IPS-NIHi11 (cell line): ENCODE measurements at places on chromosomes 5 and 9.

DNA sequence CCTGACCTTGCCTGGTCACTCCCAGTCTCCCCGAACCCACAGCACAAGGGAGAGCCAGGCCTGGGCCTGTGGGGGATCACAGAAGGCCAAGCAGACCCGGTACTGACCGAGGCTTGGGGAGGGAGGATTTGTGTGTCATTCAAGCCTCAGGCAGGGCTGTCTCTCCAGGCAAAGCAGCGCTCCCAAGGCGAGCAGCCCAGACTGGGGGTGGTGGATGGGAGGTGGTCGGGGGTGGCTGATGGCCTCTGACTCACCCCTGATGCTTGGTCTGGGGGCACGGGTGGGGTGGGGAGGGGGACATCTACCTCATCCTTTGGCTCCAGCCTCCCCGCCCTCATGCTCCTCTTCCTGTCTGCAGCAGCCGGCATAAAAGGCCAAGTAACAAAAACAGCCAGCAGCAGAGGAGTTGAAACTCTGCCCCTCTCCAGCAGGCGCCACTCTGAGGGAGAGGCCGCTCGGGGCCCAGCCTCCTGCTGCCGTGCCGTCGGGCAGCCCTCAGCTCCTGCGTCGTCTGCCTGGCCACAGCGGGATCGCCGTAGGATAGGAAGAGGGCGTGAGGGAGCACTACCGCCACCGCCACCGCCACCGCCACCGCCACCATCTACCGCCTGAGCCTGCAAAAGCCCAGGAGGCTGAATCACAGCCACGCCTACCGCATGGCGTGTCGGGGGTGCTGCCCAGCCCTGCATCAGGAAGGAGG lies 166.0 kb downstream of the OLFM1 start:
- peak; percentile 77 for DNase-seq

DNA sequence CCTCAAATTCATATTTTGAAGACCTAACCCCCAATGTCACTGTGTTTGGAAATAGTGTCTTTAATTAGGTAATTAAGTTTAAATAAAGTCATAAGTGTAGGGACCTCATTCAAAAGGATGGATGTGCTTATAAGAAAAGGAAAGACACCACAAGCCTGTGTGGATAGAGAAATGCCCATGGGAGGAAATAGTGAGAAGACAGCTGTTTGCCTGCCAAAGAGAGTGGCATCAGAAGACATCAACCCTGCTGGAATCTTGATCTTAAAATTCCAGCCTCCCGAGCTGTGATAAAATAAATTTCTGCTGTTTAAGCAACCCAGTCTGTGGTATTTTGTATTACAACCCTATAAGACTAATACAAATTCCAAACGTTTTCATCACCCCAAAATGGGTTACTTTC lies 1867.9 kb upstream of the NUDT12 start:
- DNase-seq = no peak

DNA sequence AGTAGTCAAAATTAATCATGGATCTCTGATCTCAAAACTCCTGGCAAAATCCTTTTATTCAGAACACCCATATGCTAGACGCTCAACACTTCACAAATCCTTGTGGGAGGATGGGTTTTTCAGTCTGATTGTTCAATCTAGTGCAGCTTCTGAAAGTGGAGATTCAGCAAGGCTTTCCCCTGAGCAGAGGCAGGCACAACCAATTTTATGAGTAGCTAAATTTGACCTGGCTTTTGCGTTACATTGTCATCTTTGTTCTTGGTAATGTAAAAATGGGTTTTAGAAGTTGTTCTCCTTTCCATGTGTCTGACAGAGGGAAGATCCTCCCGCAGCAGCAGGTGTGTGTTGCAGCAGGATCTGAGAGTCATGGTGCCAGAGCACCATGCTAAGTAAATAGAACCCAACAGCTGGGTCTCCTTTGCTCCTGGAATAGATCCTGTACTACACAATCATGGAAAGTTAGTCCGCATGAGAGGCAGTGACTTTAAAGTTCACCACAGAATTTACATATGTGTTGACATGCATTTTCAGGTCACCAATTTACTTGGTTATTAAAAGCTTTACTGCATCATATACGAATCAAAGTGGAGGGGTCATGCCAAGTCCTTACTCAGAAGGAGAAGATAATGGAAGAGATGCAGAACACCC lies 70.1 kb upstream of the MEF2C start:
- DNase-seq = no peak

DNA sequence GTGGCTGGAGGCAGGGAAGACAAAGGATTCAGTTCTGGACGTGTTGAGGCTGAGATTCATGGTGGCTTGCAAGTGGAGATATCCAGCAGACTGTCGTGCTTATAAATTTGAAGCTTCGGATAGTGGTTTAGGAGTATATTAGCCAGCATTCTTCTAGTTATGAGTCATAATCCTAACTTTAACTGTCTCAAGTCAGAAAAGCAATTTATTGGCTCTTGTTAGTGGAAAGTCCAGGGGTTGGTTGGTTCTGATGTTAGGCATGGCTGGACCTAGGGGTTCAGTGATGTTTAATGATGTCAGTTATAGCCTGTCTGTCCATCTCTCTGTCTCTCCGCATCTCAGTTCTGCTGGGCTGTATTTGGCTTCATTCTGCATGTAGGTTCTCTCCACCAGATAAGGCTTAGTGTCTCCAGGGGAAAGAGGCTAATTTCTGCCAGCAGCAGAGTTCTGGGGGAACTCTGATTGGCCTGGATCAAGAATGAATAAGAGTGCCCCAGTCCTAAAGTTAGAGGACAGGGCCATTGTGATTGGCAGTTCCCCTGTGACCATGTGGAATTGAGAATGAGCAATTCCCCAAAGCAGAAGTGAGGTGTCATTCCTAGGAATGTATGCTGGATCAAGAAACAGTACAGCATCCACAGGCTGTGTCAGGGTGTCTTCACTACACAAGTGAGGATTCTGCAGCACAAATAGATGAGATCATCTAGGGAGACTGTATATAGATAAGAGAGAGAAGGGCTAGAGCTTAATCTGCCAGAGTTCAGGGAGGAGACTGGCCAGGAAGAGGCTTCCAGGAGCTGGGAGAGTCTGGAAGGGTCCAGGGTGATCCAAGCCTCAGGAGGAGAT lies 72.9 kb upstream of the SHB start:
- no peak for DNase-seq

- no peak for DNase-seq
Measured at GRCh38 chr5:119019949-119020348, 31.6 kb upstream of the DTWD2 start.

- DNase-seq = no peak
Measured at GRCh38 chr5:5588887-5589826, 166.7 kb downstream of the ICE1 start.

DNA sequence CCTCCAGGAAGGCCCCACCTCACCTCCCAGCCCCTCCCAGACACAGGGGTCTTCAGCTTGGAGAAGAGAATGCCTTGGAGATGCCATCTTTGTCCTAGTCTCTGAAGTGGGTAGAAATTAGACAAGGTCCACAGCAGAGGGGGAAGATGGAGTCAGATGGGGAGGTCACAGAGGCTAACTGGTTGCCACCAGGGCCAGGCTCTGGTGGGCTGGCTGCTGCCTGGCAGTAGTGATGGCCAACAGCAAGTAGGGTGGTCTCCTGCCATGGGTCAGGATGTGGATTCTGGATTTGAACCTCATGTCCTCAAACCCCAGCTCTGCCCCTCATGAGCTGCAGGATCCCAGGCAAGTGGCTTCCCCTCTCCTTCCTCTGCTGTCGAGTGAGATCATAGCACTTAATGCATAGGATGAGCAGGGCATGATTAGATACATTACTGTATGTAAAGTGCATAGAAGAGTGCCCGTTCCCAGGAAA lies 38.7 kb upstream of the NEK6 start:
- no peak for DNase-seq

DNA sequence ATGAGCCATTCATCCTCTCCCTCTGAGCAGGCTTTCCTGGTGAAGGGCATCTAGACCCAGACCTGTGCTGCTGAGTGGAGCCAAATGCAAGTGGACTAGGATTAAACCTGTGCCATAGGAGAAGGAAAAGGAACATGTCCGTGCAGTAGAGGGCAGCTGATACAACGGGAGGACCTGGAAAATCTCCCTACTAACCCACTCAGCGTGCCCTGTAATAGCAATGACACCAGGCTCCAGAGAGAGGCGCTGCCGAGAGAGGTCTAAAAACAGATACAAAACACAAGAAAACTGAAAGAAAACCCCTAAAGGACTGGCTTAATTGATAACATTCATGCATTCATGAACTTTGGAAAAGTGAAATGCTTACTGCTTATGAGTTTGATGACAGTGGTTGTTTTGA lies 60.8 kb downstream of the PFDN1 start:
- no peak for DNase-seq

DNA sequence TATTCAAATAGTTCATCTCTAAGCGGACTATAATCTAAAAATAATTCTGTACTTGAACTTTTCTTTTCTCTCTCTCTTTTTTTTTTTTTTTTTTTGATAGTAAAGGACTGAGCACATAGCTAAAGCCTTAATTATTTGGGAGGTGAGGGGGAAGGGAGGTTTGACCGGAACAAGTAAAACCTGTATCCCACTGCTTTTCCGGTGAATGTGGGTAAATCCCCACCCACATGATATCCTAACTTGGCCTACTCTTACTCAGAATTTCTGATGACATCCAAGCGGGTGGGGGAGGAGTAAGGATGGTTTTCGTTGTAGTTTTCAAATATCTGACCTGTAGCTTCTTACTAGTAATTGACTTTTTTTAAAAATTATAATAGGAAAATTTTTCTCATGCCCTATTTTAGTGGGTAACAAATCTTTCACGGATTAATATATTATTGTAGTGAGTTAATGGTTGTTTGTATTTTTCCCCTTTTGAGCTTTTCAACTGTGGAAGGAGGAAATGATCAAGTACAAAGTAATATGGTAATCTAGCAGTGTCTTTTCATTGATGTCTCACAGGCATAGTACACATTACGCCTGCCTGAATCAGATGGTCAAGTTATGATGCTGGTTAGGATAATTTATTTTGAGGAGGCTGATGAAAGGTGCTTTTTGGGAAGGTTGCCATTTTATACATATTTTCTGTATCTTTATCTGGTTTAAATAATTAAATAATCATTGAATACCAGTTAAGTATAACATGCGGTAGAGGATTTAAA lies 2.2 kb upstream of the ELL2 start:
- peak; percentile 36 for DNase-seq

GRCh38 chr5:137609127-137609526 lies 110.0 kb upstream of the SPOCK1 start:
- no peak for DNase-seq

- DNase-seq = no peak
Measured at GRCh38 chr9:130780865-130781504, 54.1 kb upstream of the ABL1 start.

- no peak for DNase-seq
Measured at GRCh38 chr9:5518171-5518936, 8.0 kb downstream of the PDCD1LG2 start.

DNA sequence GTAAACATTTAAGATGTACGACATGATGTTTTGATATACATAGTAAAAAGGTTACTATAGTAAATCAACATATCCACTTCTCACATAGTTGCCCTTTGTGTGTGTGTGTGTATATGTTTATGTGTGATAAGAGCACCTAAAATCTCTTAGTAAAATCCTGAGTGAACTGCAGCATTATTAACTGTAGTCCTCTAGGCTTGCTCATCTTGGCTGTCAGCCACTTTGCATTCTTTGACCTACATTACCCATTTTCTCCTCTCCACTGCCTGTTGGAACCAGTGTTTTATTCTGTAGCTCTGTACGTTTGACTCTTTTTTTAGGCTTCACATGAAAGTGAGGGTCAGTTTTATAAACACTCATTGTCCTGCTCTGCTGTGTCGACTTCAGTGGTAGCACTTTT lies 24.4 kb downstream of the C5orf22 start:
- DNase-seq = no peak

DNA sequence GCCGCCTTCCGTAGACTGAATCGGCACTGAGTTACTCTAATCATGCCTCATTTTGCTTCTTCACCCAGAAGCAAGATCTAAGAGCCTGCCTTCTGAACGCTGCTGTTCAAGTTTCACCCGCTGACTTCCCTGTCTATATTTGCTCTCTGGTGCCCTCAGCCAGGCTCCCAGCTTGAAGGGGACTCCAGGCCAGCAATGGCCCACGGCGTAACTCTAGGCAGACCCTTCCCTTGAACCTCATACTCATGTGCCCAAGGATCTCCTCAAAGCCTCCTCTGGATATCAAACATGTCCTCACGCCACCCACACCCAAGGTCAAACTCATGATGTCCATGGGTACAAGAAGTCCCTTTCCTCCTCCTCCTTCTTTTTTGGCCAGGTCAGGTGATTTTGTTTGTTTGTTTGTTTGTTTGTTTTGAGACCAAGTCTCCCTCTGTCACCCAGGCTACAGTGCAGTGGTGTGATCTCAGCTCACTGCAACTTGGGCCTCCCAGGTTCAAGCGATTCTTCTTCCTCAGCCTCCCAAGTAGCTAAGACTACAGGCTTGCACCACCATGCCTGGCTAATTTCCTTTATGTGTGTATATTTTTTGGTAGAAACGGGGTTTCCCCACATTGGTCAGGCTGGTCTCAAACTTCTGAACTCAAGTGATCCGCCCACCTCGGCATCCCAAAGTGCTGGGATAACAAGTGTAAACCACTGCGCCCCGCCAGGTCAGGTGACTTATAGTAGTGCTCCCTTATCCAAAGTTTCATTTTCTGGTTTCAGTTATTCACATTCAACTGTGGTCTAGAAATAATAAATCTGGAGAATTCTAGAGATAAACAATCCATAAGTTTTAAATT lies 239.0 kb downstream of the SYK start:
- DNase-seq = no peak

GRCh38 chr5:150570333-150570732 lies 62.4 kb downstream of the NDST1 start:
- no peak for DNase-seq

DNA sequence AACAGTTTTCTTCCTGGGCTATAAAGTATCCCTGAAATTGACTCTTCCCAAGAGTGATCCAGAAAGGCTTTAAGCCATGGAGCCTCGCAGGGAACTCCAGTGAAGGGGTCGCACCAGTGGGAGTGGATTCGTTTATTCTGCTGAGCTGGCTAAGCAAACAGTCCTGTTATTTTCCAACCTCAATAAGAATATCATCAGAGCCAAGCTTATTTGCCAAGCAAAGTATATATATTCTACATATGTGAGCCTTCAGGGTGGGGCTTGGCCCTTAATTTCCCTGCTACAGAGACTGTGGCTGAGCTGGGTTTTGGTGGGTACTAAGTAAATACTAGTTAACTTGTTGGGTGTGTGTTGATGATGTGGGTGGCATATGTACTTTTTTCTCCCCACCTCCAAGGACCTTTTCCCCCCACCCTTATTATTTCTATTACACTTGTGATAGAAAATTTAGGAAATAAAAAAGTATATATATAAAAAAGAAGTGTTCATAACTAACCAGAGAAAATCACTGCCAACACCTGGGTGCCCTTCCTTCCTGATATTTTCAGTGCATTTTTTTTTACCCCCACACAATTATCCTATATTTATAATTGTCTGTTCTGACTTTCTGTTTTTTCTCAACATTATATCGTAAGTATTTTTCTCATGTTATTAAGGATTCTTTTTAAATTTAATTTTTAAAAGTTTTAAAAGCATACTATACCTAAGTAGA lies 5.3 kb downstream of the GSN start:
- DNase-seq = no peak

GRCh38 chr5:175107865-175108264 lies 336.1 kb downstream of the DRD1 start:
- DNase-seq = no peak
